Karpas-422 (cell line): ENCODE measurements at places on chromosomes 5 and 9.

DNA sequence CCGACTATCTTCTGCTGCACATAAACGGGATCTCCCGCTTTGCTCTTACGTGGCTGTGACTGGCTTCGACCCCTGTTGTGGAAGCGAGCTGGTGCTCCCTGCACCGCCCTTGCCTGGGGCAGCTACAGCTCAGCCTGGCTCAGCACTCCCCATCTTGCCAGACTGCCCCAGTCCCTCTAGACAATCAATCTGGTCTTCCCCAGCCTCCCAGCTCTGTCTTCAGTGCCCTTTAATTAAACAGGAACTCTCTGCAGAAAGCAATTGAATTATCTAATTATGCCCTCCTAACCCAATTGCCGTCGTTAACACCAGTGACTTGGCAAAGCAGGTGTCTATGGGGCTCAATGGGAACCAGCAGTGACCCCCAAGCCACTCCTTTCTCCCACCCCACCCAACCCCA is 18.9 kb upstream of the NTNG2 start:
- no peak for DNase-seq

GRCh38 chr9:22060831-22061383 is 51.8 kb upstream of the CDKN2B start:
- no peak for DNase-seq

GRCh38 chr9:31323726-31324444 is 1060.6 kb upstream of the ACO1 start:
- no peak for DNase-seq

- DNase-seq, result no peak
These were observed 33.4 kb downstream of the C9orf85 start for GRCh38 chr9:71944754-71945375.

- DNase-seq, result no peak
These were observed 124.5 kb downstream of the GDNF start for GRCh38 chr5:37715361-37715760.

DNA sequence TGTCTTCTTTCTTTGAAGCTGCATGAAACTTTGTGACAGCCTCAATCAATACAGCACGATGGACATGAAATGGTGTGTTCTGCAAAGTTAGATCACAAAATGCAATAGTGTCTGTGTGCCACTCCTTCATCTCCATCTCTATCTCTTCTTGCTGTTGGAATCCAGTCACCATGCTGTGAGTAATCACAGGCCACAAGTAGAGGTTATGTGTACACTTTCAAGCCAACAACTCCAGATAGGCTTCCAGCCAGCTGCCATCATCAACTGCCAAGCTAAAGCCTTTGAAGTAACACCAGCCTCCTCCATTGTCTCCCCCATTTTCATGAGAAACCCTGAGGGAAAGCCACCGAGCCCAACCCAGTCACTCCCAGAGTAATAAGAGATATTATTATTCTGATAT is 360.6 kb downstream of the PTPRD start:
- no peak for DNase-seq

DNA sequence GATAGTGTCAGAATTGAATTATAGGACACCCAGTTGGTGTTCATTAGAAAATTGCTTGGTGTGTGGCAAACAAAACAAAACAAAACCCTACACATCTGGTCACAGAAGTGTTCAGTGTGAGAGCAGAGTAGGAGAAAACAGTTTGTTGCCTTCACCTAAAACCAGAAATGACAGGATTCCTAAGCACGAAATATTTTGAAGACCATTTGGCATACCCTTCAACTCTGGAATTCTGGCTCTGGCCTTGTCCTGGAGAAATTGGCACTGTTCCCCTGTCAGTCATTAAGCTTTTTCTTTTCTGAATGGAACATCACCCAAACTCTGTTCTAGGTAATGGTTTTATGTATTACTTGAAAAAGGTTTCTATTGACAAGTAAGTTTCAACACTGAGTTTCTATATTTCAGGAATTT is 110.2 kb upstream of the PCA3 start:
- DNase-seq, result no peak

- no peak for DNase-seq
These were observed 69.8 kb downstream of the MAPKAP1 start for GRCh38 chr9:125637241-125637640.

GRCh38 chr9:134228649-134229048 is 64.3 kb upstream of the RNU6ATAC start:
- DNase-seq, result no peak

- no peak for DNase-seq
These were observed 159.6 kb downstream of the ACTL7B start for GRCh38 chr9:108696156-108696555.

DNA sequence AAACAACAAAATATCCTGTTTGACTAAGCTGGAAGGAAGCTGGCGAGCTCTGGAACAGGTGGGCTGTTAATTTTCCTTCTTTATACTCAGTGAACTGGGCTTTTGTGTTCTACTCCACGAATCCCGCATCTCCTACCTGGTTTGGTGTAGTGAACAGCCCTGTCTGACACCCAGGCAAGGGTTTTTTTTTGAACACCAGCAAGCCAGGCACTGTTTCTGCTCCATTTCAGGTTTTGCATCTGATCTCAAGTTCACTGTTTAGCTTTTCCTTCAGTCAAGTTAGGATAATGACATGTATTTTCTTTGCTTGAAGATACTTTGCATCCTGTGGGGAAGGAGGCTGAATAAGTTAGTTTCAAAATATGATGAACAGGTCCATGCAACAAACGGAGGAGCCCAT is 204.5 kb downstream of the SEMA6A start:
- DNase-seq, result no peak

DNA sequence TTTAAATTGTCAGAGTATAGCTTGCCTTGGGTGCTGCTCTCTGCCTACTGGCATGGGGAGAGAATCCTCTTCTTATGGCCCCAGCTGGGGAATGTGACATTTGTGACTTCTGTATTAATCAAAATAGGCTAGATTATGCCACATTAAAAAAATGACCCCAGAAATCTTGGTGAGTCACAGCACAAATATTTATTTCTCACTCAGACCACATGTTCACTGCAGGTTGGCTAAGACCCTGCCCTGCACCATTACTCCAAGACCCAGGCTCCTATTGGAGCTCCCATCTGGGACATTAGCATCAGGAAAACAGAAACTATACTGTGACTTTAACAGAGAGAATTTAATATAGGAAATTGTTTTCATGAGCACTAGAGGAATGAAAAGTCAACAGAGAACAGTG is 16.6 kb upstream of the WHRN start:
- DNase-seq, result no peak

DNA sequence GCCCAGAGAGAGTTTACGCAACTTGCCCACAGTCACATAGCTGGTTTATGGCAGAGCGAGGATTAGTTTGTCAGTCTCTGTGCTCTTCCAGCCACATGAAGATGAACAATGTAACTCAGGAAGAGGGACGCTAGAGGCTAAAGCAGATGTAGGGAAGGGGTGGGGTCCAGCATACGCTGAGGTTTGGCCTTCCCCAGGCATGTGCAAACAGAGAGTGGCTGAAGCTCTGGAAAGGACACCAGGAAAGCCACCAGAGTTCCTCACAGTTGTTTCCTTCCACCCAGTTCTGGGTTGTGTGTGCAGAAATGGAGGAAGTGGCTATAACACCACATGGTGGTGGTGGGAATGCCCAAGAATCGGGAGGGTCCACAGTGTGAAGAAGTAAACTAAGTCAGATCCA is 60.0 kb downstream of the SNX18 start:
- DNase-seq, result no peak

DNA sequence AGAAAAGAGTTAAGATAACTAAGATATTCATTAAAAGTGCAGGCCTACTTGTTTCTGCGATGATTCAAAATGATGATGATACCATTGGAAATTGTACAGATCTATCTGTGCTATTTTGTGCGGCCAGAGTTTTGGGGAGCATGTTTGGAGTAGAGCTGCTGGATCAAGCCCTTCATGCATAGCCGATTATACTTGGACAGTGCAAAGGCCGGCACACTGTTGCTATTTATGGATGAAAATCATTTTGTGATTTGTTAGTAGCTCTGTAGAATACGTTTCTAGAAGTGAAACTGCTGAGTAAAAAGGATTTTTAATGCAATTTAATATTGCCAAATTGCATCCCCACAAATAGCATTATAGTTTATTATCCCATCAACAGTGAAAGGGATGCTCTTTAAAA is 82.1 kb upstream of the NMUR2 start:
- no peak for DNase-seq

GRCh38 chr5:35483191-35483590 is 134.5 kb upstream of the SPEF2 start:
- DNase-seq, result no peak

GRCh38 chr5:106454651-106455415 is 1215.9 kb downstream of the EFNA5 start:
- no peak for DNase-seq

- DNase-seq, result no peak
These were observed 55.1 kb upstream of the NR5A1 start for GRCh38 chr9:124562328-124562727.

GRCh38 chr5:52961274-52961681 is 27.9 kb upstream of the ITGA2 start:
- DNase-seq, result no peak

DNA sequence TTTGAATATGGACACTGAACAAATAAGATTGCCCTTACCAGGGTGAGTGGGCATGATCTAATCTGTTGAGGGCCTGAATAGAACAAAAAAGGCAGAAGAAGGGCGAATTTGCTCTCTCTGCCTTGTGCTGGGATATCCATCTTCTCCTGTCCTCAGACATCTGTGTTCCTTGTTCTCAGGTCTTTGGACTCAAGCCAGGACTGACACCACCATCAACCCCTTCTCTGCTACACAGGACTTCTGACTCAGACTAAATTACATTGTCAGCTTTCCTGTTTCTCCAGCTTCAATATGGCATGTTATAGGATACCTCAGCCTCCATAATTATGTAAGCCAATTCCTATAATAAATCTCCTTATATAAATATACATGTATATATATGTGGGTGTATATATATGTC is 40.8 kb upstream of the SLCO6A1 start:
- DNase-seq, result no peak

- no peak for DNase-seq
These were observed 286.7 kb upstream of the IL12B start for GRCh38 chr5:159616952-159617351.

DNA sequence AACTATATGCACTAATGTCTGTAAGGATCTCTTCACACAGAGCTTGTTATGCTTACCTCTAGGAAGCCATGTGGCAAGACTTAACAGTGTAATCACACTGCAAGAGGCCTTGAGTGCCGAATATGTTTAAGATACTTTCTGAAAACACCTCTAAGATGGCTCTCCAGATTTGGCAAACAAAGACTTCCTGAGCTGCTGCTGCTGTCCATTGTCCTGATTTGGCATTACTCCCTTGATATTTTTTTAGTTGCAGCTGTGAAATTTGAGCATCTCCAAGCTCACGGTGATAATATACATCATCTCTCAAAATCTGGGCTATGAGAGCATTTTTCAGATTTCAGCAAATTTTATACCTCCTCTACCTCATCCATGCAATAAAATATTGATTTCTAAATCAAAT is 384.5 kb upstream of the CDH6 start:
- no peak for DNase-seq

- no peak for DNase-seq
These were observed 45.0 kb downstream of the FOXI1 start for GRCh38 chr5:170150713-170151096.
